CD4-positive, alpha-beta memory T cell (primary cell): ENCODE measurements at places on chromosomes 2 and 18. TPM values are rescaled to one million over a fixed set of nuclear protein-coding genes. Genes with fewer than 3 reads are reported as not detected.

DNA sequence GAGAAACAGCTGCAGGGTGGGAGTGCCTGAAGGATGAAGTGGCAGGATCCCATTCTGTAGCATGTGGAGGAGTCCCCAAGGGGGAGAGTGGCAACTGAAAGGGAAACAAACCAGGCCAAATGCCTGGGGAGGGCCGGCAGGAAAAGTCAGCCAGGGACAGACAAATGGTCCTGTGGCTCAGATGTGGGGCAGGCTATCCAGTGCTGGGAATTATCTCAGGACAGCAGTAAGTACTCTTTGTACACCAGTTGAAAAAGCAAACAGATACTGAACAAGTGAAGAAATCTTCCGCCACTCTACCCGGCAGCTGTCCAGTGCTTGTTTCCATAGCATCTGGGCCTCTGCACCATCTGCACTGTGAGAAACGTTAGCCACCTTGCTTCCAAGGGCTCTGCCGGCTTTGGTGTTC is 408.9 kb downstream of the LRATD1 start:
- no peak for DNase-seq

DNA sequence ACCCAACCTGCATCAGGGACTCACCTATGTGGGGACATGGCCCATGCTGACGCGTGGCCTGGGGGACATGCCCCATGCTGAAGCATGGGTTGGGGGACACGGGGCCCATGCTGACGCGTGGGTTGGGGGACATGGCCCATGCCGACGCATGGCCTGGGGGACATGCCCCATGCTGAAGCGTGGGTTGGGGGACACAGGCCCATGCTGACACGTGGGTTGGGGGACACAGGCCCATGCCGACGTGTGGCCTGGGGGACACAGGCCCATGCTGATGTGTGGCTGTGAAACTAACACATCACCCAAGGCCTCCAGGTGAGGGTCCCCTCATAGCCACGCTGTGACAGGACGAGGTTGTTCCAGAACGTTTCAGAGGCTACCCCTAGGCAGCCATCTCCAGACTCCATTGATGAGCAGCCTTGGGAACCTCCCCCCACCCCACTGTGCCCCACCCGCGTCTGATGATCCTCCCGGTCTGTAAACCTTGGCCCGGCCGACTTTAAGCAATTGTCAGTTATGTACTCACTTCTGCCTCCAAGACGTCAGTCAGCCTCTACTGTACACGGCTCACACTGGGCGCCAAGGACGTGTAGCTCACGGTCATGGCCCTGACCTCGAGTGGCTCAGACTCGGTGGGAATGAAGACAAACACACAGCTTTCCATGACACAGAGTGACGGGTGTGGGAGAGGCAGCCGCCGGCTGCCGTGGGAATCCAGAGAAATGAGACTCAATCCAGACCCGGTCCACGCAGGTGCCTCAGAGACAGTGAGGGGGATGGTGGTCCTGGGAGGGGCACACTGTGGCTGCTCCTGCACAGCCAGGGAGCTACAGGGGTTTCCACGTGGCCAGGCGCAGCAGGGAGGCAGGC is 50.2 kb upstream of the SLC66A3 start:
- no peak for DNase-seq

DNA sequence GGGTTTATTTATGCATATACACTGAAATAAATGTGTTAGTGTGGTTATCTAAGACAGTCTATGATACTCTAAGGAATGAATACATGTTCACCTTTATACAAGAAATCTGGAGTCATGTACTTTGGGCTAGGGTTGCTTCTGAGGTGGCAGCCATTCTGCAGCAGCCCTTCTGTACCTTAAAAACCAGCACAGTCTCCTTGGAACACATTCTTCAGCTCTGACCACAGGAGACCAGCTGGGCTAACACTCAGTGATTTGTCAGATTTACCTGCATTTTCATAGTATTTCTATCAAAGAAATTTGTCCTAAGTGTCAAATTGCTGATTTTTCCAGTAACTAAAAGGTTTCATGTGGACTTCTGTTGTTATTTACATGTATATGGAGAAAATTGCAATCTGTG is 167.7 kb downstream of the CAMKMT start:
- DNase-seq, result no peak

DNA sequence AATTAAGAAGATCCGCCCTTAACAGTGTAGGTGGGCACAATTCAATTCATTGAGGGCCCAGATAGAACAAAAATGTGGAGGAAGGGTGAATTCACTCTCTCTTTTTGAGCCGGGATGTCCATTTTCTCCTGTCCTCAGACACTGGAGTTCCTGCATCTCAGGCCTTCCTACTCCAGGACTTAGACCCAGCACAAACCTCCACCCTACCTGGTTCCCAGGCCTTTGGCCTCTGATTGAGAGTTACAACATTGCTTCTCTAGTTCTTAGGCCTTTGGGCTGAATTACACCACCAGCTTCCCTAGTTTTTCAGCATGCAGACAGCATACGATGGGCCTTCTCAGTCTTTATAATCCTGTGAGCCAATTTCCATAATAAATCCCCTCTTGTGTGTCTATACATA is 87.8 kb upstream of the TMEM17 start:
- no peak for DNase-seq

DNA sequence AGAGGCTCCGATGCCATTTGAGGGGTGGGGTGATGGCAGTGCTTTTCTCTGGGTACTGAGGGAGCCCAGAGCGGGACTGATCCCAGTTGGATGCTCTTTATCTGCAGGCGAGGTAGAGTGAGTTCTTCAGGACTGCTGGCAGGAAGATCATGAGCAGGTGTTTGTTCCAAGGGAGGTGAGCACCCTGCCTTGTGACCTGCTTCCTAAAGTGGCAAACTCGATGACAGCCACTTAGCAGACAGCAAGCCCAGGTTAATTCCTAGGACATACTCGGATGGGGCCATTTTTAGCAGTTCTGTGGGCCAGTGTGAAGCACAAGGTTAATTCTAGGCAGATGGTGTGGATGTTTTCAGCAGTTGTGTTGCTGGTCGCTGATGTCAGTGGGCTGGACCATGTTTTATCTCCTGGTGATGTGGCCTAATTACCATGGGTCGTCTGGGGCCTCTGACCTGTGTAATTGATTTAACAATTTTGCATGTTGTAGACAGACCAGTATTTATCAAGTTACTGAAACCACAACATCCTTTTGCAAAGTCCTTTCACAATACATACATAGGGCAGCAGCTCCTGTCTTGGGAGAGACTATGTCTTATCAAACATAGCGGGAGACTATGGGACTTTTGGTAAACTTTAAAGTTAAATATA is 4.9 kb downstream of the FKBP1B start:
- DNase-seq, result no peak

DNA sequence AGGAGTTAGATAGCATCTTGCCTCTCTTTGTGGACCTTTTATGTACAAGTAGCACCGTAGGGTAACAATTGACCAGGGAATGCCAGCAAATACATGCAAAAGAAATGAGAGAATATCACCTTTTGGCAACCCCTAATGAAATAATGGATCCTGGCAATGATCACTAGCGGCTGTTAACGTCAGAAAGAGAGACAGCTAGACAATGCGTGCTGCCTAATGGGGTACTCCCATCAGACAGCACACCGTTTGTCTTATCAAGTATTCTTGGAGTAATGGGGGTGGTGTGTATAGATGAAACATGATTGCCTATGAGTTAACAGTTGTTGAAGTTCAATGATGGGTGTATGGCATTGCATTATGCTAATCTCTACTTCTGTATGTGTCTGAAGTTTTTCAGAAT is 1.6 kb downstream of the ELAC1 start:
- no peak for DNase-seq

DNA sequence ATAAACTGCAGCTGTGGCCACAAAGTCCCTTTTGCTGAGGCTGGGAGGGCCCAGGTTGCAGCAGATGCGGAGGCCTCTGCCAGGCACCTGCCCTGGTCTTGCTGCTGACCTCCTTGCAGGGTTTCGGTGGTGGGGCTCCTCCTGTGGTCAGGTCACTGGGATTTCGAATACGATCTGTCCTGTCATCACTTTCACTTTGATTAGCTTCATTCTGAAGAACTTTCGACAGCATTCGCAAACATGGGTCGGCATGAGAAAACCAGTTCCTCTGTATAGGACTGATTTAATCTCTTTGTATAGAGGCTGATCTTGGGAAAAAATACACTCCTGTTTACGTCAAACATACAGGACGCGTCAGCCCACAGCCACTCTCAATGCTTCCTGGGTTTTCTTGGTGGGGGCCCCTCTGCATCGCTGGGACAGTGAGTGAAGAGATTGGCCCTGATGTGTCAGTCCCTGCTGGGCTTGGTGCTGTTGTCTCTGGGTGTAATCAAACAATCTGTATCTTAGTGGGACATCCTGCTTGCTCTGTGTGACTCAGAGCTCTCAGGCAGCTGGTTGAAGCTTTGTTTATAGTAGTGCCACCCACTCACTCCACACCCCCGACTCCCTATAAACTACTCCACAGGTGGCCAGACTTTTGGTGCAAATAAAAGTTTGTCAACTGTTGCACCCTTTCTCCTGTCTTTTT is 209.4 kb upstream of the CXCR4 start:
- DNase-seq, result peak; percentile 89

GRCh38 chr2:2828774-2829368 is 497.8 kb upstream of the MYT1L start:
- DNase-seq, result no peak

DNA sequence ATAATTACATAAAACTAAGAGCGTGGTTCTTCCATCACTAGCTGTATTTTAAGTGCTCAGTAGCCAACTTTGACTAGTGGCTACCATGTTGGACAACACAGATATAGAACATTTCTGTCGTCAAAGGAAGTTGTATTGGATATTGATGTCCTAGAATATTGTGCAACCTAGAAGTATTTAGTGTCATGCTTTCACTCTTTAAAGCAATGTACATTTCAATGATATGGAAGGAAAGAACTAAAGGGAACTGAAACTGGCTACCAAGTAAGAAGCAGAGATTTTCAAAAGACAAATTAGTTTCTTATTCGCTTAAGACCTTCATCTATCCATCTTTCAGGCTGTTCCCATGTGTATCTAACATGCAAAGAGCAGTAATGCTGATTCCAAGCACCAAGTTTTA is 85.4 kb upstream of the EML6 start:
- DNase-seq, result no peak

DNA sequence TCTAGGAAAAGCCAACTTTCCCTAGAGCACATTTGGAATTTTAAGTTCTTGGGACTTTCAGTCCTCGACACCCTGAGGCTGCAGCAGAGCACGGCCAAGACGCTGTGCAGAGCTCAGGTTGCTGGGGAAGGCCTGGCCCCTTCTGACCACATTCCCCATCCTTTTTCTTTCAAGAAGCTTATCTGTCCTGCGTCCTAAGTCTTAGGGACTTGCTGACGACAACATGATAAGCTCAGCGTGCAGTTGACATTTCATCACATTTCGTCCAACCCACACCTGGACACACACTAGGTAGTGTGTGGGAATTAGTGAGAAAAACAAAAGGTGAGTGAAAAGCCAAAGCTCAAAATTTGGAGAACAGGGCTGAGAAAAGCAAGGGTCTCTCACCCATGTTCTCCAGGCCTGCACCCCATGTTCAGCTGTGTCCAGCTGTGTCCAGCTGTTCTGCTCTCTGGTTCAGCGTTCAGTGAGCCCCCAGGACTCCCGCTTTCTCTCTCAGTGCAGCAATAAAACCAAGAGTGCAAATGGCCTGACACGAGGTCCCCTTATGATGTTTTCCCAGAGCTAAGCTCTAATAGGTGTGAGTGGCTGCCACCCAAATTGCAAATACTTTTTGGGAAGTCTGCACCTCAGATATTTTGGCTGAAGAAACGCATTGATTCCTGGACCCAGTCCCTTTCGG is 101.9 kb downstream of the RGPD3 start:
- DNase-seq, result no peak

DNA sequence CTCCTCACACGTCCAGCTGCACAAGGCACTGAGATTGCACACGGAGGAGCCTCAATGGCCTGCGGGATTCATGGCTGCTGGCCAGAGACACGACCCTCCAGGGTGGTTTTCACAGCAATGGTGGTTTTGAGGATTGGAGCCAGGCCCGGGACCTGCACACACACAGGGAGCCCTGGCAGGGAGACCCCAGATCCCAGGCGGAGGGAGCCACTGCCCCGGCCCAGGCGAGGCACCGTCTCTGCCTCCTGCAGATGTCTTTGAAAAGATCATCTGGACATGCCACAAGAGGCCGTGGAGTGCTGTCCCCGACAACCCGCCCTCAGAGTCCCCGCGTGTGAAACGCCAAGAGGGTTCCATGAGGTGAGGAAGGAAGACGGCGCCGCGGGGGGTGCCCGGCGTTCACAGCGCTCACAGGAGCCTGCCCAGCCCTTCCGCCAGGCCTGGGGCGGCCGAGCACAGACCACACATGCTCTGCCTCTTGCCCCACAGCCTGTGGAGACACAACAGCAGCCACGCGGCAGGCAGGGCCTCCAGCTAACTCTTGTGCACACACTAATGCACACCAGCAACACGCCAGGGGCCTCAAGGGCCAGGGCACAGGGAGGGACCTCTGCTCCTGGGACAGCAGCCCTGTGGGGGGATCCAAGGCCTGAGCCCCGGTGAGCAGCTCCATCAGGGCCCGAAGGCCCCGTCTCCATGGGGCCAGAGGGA is 72.8 kb upstream of the CTDP1 start:
- DNase-seq, result no peak

The UGT1A5 gene
- polyA plus RNA-seq, result not detected

The KCNG3 gene
- polyA plus RNA-seq, result not detected

The CEP68 gene
- 19.9 TPM for polyA plus RNA-seq

The ZSWIM2 gene
- not detected for polyA plus RNA-seq
